ENCODE measurements at places on chromosomes 7 and 10. TPM values are rescaled to one million over a fixed set of nuclear protein-coding genes. Genes with fewer than 3 reads are reported as not detected.

TUBAL3 gene
- not detected for total RNA-seq

FAM171A1 gene
- total RNA-seq = 41.9 TPM

LOXL4 gene
- total RNA-seq = 0.17 TPM

LRRTM3 gene
- not detected for total RNA-seq

ZNF425 gene
- 2.7 TPM for total RNA-seq

TRUB1 gene
- 19.8 TPM for total RNA-seq

CHPF2 gene
- 26.5 TPM for total RNA-seq

TEX36 gene
- not detected for total RNA-seq

VIPR2 gene
- not detected for total RNA-seq

COL17A1 gene
- total RNA-seq = under 0.01 TPM

SLC39A12 gene
- total RNA-seq = not detected

ARHGAP22 gene
- 1.3 TPM for total RNA-seq

RBP4 gene
- total RNA-seq = not detected

PRSS37 gene
- not detected for total RNA-seq

GNAT3 gene
- not detected for total RNA-seq

PGAM2 gene
- total RNA-seq = not detected

CDH23 gene
- total RNA-seq = under 0.01 TPM

HOXA4 gene
- 0.43 TPM for total RNA-seq

IPMK gene
- total RNA-seq = 7.0 TPM

ECHS1 gene
- 67.6 TPM for total RNA-seq

ADAM8 gene
- total RNA-seq = 0.11 TPM

TSPAN12 gene
- total RNA-seq = 128 TPM

CLDN4 gene
- total RNA-seq = under 0.01 TPM

PDE6C gene
- not detected for total RNA-seq

ODAD2 gene
- 0.76 TPM for total RNA-seq

LBX1 gene
- total RNA-seq = not detected

NODAL gene
- total RNA-seq = not detected

RTKN2 gene
- under 0.01 TPM for total RNA-seq

SLC13A1 gene
- total RNA-seq = not detected

SHH gene
- under 0.01 TPM for total RNA-seq

TMEM236 gene
- 0.43 TPM for total RNA-seq

PAXIP1 gene
- 5.6 TPM for total RNA-seq

Data from dermis lymphatic vessel endothelial cell (primary cell).